ENCODE measurements at places on chromosomes 2 and 18.

- no peak for DNase-seq
Measured at GRCh38 chr18:49020621-49021021, 69.9 kb upstream of the SMAD7 start.

DNA sequence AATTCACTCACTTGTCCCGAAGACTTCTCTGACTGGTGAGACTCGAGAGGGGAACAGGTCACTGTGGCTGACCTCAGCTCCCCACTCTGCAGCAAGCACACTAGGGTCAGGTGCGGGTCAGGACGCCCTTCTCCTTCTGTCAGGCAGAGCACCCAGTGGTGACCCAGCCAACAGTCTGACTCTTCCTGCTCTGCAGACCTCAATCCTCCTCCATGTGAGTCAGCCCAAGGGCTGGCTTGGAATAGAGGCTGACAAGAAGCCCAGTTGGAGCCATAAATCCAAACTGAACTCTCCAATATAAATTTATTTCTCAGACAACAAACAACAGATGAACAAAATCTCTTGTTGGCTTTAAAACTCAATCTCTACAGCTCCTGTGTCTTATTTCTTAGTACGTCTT, 253.1 kb downstream of the SH3BP4 start:
- DNase-seq, result no peak

GRCh38 chr2:146652311-146652710, 1192.5 kb upstream of the ACVR2A start:
- DNase-seq, result no peak

GRCh38 chr2:172783165-172783898, 47.7 kb downstream of the RAPGEF4 start:
- no peak for DNase-seq

DNA sequence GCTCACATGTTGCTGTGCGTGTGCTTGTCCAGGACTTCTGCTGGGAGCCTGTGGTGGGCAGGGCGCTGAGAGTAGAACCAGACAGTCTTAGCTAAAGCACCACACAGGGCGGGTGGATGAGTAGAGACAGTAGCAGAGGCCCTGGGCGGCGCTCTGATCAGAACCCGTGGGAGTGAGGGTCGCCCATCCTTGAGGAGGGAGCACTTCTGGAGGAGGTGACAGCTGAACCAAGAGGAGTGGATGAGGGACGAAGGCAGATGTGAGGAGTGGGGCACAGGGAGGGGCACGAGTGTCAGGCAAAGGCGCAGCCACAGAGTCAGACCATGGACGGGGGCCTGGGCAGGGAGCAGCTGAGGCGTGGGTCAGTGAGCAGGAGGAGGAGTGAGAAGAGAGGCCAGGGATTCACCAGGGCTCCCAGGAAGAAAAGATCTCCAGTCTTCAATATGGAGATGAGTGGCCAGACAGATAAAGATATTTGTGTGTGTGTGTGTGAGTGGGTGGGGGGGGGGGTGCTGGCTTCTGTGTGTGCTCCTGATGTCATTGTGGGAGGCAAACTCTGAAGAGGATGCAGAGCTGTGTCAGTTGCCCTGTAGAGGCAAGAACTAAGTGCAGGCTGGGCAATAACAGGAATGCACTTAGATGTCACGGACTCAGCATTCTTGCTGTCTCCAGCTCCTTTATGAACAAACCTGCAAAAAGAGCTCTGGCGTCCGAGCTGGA, 79.6 kb downstream of the TPO start:
- no peak for DNase-seq

DNA sequence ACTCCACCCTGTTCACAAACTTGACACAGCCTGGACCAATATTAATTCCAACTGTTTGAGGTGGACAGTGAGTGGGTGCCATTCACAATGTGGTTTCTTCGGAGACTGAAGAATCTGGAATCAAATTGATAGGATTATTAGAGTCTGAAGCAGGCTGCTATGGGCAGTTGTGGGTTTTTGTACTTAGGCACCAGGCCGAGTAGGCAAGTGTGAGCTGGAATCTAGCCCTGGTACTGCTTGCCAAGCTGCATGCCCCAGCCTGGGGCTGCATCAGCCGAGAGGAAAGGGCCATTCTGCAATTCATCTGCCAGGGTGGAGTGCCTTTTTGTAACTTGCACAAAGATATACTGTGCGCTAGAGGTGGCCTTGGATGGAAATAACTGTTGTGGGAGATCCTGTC, 654.7 kb upstream of the FANCL start:
- no peak for DNase-seq

- no peak for DNase-seq
Measured at GRCh38 chr2:105574796-105575344, 169.8 kb upstream of the NCK2 start.

All from NCI-H2081 treated with DMSO at 0.1 percent for 48 hours (cell line).